ENCODE measurements at places on chromosomes 1 and 21. TPM values are rescaled to one million over a fixed set of nuclear protein-coding genes. Genes with fewer than 3 reads are reported as not detected.

The FHL3 gene
- total RNA-seq, result 38.9 TPM

The MRAP gene
- 1.1 TPM for total RNA-seq

The BEND5 gene
- 11.4 TPM for total RNA-seq

The CCDC30 gene
- 3.6 TPM for total RNA-seq

The LRRC3 gene
- 3.9 TPM for total RNA-seq

The MTR gene
- 32.7 TPM for total RNA-seq

The ZNF644 gene
- 55.1 TPM for total RNA-seq

The KRTAP19-1 gene
- total RNA-seq, result not detected

The RC3H1 gene
- 55.9 TPM for total RNA-seq

The BCL2L15 gene
- 0.28 TPM for total RNA-seq

The GAS5 gene
- total RNA-seq, result 618 TPM

The LIN28A gene
- not detected for total RNA-seq
